Tibial nerve (tissue), 4 donors: ENCODE measurements at places on chromosomes 7 and 10. TPM values are rescaled to one million over a fixed set of nuclear protein-coding genes. Genes with fewer than 3 reads are reported as not detected.
A peak's percentile ranks its signal among the peaks of the same experiment; 100 is the strongest.

DNA sequence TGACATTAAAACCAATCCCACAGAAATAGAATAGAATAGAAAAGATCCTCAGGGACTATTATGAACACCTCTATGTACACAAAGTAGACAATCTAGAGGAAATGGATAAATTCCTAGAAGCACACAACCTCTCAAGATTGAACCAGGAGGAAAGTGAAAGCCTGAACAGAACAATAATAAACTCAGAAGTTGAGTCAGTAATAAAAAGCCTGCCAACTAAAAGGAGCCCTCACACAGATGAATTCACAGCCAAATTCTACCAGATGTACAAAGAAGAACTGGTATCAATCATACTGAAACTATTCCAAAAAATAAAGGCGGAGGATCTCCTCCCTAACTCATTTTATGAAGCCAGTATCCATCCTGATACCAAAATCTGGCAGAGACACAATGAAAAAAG lies 220.3 kb upstream of the HPS1 start:
- no peak for DNase-seq
- no peaks in the 10 kb centered on the region for H3K4me1 ChIP-seq
- no peaks in the 10 kb centered on the region for H3K27me3 ChIP-seq

DNA sequence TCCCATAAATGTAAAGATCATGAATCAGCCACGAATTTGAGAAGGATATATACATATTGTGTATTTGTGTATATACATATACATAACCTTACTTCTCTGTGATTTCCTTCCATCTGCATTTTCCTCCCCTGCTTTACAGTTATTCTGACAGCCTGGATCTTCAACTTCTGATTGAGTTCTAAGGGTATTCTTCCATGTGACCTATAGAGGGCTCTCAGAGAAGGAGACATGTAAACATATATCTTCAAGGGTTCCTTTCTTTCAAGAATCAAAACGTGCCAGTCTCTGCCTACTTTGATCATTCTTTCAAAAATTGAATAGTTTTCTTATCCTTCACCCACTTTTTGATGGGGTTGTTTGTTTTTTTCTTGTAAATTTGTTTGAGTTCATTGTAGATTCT lies 453.7 kb upstream of the POT1 start:
- H3K27ac ChIP-seq: no peak overlapping the region
- no peaks in the 10 kb centered on the region for H3K4me1 ChIP-seq
- H3K27me3 ChIP-seq: no peaks in the 10 kb centered on the region
- no peak overlapping the region for H3K4me3 ChIP-seq
- H3K36me3 ChIP-seq: no peaks in the 10 kb centered on the region

GRCh38 chr7:108244110-108244509 lies 113.9 kb upstream of the LAMB4 start:
- no peaks in the 10 kb centered on the region for H3K36me3 ChIP-seq
- no peaks in the 10 kb centered on the region for H3K27me3 ChIP-seq
- no peaks in the 10 kb centered on the region for H3K4me1 ChIP-seq
- H3K4me3 ChIP-seq: no peak overlapping the region

- H3K4me1 ChIP-seq: peaks cover 39% of the 10 kb centered on the region
- no peaks in the 10 kb centered on the region for H3K27me3 ChIP-seq
Measured at GRCh38 chr10:97332591-97333350, 1.8 kb downstream of the FRAT2 start.

- no peaks in the 10 kb centered on the region for H3K27me3 ChIP-seq
- no peak for DNase-seq
- peak overlapping the region; percentile 10 for H3K27ac ChIP-seq
- peaks cover 55% of the 10 kb centered on the region for H3K4me1 ChIP-seq
- no peaks in the 10 kb centered on the region for H3K36me3 ChIP-seq
Measured at GRCh38 chr7:158814637-158815036, 14.7 kb downstream of the ESYT2 start.

DNA sequence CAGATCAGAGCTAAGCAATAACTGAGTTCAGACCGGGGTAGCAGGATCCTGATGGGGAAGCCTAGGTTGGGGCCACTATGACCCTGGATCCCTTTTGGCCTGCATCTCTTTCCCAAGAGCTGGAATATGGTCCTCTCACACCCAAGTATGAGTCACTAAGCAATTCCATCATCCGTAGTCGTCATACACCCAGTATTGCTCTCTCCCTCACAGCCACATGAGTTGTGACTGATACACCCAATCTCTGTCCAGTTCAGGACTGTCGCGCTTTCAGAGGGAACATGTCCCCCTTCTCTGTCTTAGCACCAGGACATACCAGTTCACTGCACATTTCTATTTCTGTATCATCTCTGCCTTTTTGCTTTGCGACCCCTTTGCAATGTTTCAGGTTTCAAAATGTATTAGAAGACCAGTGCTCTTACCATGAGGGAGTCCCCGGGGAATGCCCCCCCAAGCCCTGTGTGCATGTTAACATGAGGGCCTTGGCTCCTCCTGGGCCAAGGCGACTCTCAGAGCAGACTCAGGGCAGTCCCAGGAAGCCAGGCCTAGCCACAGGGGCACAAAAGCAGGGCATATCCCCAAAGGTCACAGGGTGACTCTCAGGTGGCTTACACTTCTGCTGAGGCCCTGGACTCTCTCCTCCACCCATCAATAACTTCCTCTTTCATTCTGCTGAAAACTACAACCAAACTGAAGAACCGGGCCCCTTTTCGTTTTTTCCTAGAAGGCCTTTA lies 75.3 kb upstream of the SAMD8 start:
- H3K4me3 ChIP-seq: no peak overlapping the region
- H3K36me3 ChIP-seq: peaks cover 7% of the 10 kb centered on the region
- no peak for DNase-seq
- H3K4me1 ChIP-seq: no peaks in the 10 kb centered on the region
- no peaks in the 10 kb centered on the region for H3K27me3 ChIP-seq
- no peak overlapping the region for H3K27ac ChIP-seq

DNA sequence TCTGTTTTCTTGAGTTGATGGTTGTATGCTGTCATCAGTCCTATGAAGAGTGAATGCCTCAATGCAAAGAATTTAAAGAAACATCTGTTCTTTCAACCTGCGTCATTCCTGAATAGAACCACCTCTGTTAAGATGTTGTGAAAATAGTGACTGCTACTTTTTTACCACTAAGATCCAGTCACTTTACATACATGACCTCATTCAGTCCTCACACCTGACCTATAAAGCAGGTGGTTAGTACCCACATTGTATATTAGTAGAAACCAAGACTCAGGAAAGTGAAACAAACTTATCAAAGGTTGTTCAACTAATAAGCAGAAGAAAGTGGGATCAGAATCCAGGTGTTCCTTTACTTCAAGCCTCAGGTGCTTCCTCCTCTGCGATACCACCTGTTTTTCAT lies 64.8 kb downstream of the ITGB8 start:
- no peak overlapping the region for H3K4me3 ChIP-seq
- H3K27me3 ChIP-seq: no peaks in the 10 kb centered on the region
- H3K4me1 ChIP-seq: no peaks in the 10 kb centered on the region

DNA sequence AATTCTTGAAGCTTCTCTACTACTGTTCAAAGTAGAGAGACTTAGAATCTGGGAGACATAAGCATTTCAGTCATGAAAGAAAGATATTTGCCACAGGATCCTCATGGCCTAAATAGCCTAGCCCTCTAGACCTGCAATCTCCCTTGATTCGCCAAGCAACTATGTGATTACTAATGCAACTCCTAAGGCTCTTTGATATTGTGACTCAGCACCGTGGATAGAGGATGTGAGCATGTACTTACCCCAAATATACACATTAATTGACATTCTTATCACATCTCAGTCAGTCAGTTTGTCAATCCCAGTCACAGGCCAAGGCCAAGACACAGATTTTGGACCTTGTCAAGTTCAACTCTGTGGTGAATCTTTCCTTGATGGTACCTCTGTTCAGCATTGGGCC lies 42.6 kb downstream of the GPR37 start:
- no peaks in the 10 kb centered on the region for H3K36me3 ChIP-seq
- H3K27me3 ChIP-seq: no peaks in the 10 kb centered on the region
- H3K4me1 ChIP-seq: no peaks in the 10 kb centered on the region
- no peak overlapping the region for H3K27ac ChIP-seq
- no peak for DNase-seq

- peaks cover 8% of the 10 kb centered on the region for H3K4me1 ChIP-seq
- no peak for DNase-seq
- no peak overlapping the region for H3K4me3 ChIP-seq
- H3K27ac ChIP-seq: no peak overlapping the region
Measured at GRCh38 chr10:122014652-122015248, 25.8 kb downstream of the TACC2 start.

GRCh38 chr10:78382772-78383171 lies 349.1 kb downstream of the RPS24 start:
- H3K27ac ChIP-seq: no peak overlapping the region
- no peaks in the 10 kb centered on the region for H3K4me1 ChIP-seq
- no peaks in the 10 kb centered on the region for H3K27me3 ChIP-seq
- DNase-seq: no peak
- no peaks in the 10 kb centered on the region for H3K36me3 ChIP-seq
- no peak overlapping the region for H3K4me3 ChIP-seq

GRCh38 chr7:52317921-52318320 lies 717.5 kb upstream of the POM121L12 start:
- H3K4me3 ChIP-seq: no peak overlapping the region
- no peak for DNase-seq
- H3K27me3 ChIP-seq: no peaks in the 10 kb centered on the region
- no peaks in the 10 kb centered on the region for H3K36me3 ChIP-seq

- no peak overlapping the region for H3K4me3 ChIP-seq
- H3K27ac ChIP-seq: no peak overlapping the region
- no peaks in the 10 kb centered on the region for H3K27me3 ChIP-seq
- no peaks in the 10 kb centered on the region for H3K36me3 ChIP-seq
- no peaks in the 10 kb centered on the region for H3K4me1 ChIP-seq
Measured at GRCh38 chr10:105502058-105502457, 861.0 kb downstream of the SORCS3 start.

DNA sequence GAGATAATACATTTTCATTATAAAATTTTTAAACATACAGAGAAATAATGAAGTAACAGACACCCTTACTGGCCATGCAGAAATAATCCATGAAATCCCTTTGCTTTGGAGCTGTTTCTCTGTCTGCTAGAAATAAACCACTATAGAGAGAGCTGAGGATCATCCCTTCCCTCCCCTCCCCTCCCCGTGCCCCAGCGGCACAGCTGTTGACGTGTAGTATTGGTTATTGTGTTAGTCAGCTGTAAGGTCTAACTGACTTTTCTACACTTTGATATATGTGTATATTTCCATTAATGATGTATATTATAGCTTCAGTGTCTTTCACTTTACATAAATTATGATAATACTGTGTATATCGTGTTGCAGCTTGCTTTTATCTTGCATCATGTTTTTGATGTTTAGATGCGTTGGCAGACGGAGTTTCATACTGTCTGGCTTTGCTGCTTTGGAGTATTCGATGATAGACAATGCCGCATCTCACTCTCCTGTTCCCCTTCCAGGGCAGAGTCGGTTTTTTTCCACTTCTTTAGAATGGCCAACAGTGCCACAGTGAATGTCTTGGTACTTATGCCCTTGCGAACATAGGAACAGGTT lies 27.4 kb upstream of the GRID1 start:
- H3K27me3 ChIP-seq: peaks cover 3% of the 10 kb centered on the region
- H3K4me1 ChIP-seq: no peaks in the 10 kb centered on the region
- no peak overlapping the region for H3K27ac ChIP-seq

- no peak overlapping the region for H3K4me3 ChIP-seq
- peak overlapping the region; percentile 71 for H3K27ac ChIP-seq
- H3K27me3 ChIP-seq: no peaks in the 10 kb centered on the region
- H3K36me3 ChIP-seq: no peaks in the 10 kb centered on the region
- H3K4me1 ChIP-seq: no peaks in the 10 kb centered on the region
- no peak for DNase-seq
Measured at GRCh38 chr7:18494406-18494805, 1.1 kb upstream of the HDAC9 start.

DNA sequence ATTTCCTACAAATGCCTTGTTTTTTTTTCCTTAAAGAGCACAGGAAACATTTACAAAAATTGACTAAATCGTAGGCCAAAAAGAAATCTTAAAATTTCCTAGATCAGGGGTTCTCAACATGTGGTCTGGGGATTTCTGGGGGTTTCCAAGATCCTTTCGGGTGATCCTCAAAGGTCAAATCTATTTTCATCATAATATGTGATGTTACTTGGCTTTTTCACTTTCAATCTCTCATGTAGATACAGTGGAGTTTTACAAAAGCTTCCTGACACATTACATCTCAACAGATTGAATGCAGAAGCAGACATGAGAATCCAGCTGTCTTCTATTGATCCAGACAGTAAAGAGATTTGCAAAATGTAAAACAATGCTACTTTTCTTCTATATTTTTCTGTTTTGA lies 497.3 kb downstream of the INHBA start:
- H3K4me3 ChIP-seq: no peak overlapping the region
- H3K27me3 ChIP-seq: no peaks in the 10 kb centered on the region
- H3K4me1 ChIP-seq: no peaks in the 10 kb centered on the region
- no peak for DNase-seq
- H3K27ac ChIP-seq: no peak overlapping the region

DNA sequence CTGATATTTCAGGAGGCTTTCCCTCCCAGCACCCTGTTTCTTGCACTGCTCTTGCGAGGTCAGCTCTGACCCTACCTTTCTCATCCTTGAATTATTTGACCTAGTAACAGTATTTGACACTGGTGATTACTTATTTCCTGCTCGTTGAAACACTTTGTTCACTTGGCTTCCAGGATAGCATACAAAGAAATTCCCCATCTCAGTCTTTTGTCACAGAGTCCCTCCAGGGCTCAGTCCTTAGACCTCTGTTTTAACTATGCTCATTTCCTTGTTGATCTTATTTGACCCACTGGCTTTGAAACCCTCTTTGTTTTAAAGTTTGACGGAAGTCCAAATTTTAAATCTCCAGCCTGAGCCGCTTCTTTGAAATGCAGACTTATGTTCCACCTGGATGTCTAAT lies 29.9 kb downstream of the BMPR1A start:
- no peaks in the 10 kb centered on the region for H3K27me3 ChIP-seq
- H3K4me3 ChIP-seq: no peak overlapping the region
- H3K27ac ChIP-seq: no peak overlapping the region
- no peaks in the 10 kb centered on the region for H3K4me1 ChIP-seq

- no peak for DNase-seq
- H3K36me3 ChIP-seq: no peaks in the 10 kb centered on the region
- no peaks in the 10 kb centered on the region for H3K27me3 ChIP-seq
- no peak overlapping the region for H3K27ac ChIP-seq
- no peak overlapping the region for H3K4me3 ChIP-seq
Measured at GRCh38 chr10:124224331-124225028, 131.1 kb upstream of the CHST15 start.

The PAX4 gene
- total RNA-seq: not detected

The ACTR3C gene
- total RNA-seq: 0.44 TPM

The KIF11 gene
- 0.22 TPM for total RNA-seq

The CYP2C19 gene
- total RNA-seq: not detected

The CYP2C8 gene
- 0.90 TPM for total RNA-seq

The CLRN3 gene
- total RNA-seq: not detected

The LIPF gene
- not detected for total RNA-seq
